ENCODE measurements at places on chromosomes 12 and 14.

DNA sequence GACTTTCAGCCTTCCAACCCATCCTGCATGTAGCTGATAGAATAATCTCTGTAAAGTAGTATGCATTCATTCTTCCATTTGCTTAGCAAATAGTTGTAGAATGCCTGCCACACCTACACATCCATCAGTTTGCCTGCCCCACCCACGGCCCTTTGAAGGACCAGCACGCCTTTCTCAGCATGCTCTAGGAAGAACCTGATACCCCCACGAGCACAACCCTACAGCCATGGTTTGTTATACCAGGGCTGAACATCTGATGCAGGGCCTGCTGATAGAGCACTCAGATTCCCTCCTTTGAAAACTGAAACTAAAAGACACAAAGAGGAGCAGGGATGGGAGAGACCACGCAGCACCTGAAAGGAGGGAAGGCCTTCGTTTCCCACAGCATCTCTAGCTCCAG, 205.1 kb downstream of the ANO2 start:
- no peak for DNase-seq

DNA sequence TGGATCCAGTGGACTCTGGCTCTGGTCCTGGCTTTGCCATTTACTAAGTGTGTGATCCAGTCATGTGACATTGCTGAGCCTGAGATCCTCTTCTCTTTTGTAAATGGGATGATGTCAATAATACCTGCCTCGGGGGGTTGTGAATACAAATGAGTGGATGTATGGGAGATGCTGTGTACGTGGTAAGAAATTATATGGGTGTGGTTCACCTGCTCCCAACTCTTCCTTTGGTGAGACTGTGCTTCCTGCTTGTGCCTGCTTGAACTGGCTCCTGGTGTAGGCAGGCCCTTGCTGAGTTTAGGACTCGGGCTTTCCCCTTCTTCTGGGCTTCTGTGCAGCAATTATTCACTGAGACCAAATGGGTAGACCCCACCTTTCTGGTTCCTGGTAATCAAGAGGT, 189.5 kb upstream of the FRMD6 start:
- no peak for DNase-seq

DNA sequence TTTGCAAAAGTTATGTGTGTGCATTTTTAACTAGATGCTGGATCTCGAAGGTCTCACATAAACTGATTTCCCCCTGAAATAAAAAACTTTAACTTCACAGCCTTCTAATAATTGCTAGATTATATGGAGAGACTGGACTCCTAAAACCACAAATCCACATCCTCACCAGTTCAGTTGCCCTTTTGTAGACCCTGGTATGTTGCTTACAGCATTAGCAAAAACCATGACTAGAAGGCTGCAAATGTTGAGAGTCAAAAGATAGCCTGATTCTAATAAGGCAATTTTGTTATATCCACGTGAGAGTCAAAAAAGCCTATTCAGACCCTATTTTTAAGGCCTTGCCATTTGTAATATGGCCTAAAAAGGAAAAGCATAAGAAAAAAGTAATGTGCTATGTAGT, 37.4 kb downstream of the RASSF8 start:
- DNase-seq, result no peak

GRCh38 chr14:50750323-50750722, 80.6 kb downstream of the NIN start:
- DNase-seq, result no peak

Measured in psoas muscle (tissue), 8 donors.